ENCODE measurements at places on chromosomes 12 and 14.
A peak's percentile ranks its signal among the peaks of the same experiment; 100 is the strongest.

GRCh38 chr14:82766996-82767395 is 1233.3 kb upstream of the SEL1L start:
- no peaks in the 10 kb centered on the region for H3K4me1 ChIP-seq
- no peak for DNase-seq
- no peaks in the 10 kb centered on the region for H3K36me3 ChIP-seq
- H3K27ac ChIP-seq: no peak overlapping the region

GRCh38 chr12:63318933-63319332 is 167.9 kb upstream of the AVPR1A start:
- H3K4me1 ChIP-seq: peaks cover 4% of the 10 kb centered on the region
- DNase-seq: no peak
- peaks cover 14% of the 10 kb centered on the region for H3K27me3 ChIP-seq
- no peaks in the 10 kb centered on the region for H3K36me3 ChIP-seq

GRCh38 chr12:62301080-62301798 is 41.0 kb downstream of the USP15 start:
- H3K4me3 ChIP-seq: no peak overlapping the region
- no peak for DNase-seq
- H3K27me3 ChIP-seq: no peaks in the 10 kb centered on the region

- H3K36me3 ChIP-seq: peaks cover 47% of the 10 kb centered on the region
- peak overlapping the region; percentile 62 for H3K27ac ChIP-seq
- DNase-seq: no peak
- H3K4me1 ChIP-seq: peaks cover 1% of the 10 kb centered on the region
- no peaks in the 10 kb centered on the region for H3K27me3 ChIP-seq
Observed at GRCh38 chr12:26929590-26929989, 8.2 kb downstream of the INTS13 start.

GRCh38 chr14:21440859-21441258 is 15.1 kb downstream of the CHD8 start:
- peaks cover 18% of the 10 kb centered on the region for H3K4me1 ChIP-seq
- H3K36me3 ChIP-seq: no peaks in the 10 kb centered on the region
- H3K27me3 ChIP-seq: no peaks in the 10 kb centered on the region
- no peak for DNase-seq
- no peak overlapping the region for H3K4me3 ChIP-seq
